ENCODE measurements at places on chromosomes 4 and X.

GRCh38 chr4:174631901-174632758, 109.8 kb upstream of the HPGD start:
- no peak for DNase-seq

- no peak for DNase-seq
These were observed 13.4 kb downstream of the STAP1 start for GRCh38 chr4:67571975-67572374.

- DNase-seq: no peak
These were observed 27.0 kb downstream of the METAP1 start for GRCh38 chr4:99022566-99022965.

DNA sequence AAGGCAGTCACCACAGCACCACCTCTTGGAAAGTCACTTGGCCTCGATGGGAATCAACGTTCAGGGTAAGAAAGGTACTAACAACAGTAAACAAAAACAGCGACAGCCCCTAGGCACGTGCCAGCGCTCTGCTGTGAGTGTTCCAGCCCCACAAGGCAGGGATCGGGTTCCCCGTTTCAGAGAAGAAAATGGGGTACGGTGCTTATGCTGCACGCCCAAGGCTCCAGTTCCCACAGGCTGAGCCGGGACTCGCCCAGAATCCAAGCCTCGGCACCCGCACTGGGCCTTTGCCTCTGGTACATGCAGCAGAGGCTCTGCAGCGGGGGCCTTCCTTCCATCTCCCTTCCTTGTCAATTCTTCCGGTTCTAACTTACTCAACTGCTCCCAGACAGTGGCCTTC, 37.3 kb downstream of the WDR1 start:
- DNase-seq: no peak

DNA sequence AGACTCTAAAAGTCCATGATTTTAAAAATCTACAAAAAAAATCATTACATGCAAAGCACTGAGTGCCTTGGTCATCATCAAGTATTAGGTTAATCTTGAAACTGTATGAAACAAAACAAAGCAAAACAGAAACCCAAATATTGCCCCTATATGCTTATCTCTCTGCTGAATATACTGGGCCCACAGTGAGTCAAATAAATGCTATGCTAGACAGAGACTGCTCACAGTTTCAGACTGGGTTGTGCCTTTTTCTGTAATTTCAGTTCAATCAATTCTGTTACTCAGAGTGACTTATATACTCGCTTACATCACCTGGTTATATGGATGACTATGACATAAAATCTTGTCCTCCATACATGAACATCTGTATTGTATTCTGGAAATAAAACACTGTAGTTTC, 257.1 kb upstream of the ACTRT1 start:
- no peak for DNase-seq

DNA sequence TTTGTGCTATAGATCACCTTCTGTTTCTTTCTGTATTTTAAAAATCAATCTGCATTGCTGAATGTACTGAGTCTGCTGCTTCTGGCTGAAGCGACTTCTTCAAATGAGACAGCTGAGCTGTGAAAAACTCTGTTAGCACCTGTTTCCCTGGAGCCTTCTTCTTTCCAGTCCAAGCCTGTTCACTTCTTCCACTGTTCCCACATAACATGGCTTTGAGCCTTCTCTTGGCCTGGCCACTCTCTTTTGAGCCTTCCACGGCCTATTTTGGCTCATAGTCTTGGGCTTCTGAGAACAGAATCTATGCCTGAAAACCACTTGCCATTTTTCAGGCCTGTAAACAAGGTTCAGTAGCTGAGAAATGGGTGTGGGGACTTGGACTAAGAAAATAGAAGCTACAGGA, 132.9 kb upstream of the IGFBP7 start:
- no peak for DNase-seq

DNA sequence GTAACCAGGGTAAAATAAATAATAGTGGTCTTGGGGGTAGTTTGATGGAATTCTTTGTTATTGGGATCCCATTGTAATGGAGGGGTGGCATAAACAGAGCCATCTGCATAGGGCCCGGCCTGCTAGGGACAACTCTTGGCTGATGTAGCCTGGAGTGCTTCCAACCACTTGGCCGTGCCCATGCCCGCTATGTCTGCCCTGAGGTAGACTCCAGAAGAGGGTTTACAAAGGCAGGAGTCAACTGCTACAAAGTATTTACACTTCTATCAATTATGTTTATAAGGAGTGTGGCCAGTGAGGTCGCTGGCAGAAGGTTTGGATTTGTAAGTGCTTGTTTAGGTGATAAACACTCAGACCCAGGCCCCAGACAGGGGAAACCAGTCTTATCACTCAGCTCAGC, 8.1 kb downstream of the RASL11B start:
- DNase-seq: no peak

DNA sequence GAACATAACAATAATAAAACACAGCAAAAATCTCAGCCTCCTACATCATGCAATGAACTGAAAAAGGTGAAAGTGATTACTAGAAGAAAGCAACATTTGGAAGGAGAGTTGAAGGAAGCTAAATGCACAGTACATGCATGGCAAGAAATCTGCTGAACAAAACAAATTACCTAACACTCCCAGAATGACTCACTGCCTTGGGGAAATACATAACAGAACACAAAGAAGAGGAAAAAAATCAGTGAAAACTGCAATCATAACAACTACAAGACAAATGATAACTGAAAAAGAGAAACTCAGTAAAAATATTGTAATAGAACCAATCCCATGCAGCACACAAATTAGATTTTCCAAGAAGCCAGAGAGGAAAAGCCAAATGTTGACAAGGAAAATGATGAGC, 1513.2 kb downstream of the ARAP2 start:
- DNase-seq: no peak

DNA sequence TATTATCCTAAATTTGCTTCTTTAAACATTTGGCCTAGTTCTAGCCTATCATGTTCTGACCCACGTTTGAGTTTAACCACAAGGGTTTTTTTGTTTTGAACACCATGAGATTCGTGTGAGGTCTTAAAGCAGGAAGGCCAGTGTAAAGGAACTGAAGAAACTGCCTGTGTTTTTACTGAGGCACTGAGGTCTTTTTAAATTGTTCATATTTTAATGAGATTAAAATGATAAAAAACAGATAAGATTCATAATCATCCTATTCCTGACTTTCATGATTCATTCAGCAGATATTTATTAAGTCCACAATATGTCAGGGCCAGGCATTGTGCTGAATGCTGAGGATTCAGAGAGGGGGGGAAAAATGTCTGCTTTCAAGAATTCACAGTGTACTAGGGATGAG, 3.2 kb downstream of the RPS6KA3 start:
- no peak for DNase-seq

DNA sequence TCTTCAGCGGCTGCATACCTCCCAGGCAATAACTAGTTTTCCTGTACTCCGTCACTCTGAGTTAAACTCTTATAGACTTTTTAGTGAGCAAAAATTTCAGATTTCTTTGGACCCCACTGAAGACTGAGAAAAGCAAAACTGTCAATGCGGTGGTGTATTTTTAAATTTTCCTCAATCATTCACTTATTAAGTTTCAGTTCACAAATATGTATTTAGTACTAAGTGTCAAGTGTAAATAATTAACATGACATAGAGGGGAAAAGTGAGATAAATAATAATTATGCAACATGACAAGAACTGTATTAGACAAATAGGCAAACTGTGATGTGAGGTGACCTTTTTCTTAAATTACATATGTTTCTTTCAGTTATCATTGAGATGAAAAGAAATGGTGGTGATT, 124.4 kb downstream of the NAF1 start:
- no peak for DNase-seq

GRCh38 chr4:52883183-52883621, 21.1 kb downstream of the RASL11B start:
- no peak for DNase-seq

GRCh38 chrX:110218591-110218990, 99.3 kb downstream of the AMMECR1 start:
- DNase-seq: no peak

DNA sequence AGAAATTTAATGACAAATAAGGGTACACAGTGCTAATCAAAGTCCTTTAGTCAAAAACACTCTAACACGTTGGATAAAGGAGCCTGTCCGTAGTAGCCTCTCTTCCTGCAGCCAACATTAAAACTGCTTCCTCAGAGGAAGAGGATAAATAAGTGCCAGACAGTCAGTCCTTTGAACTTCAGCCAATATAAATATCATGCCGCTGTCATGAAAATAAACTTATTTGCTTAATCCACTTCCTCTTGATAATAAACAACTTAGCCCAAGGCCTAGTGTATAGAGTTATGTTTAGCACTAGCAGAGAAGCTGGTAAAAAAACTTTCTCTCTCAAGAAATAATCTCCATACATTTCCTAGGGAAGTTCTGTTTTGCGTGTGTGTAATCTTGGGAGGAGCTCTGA, 196.7 kb downstream of the HS3ST1 start:
- no peak for DNase-seq

- no peak for DNase-seq
These were observed 388.6 kb upstream of the MAGEB2 start for GRCh38 chrX:29826742-29827141.

- no peak for DNase-seq
These were observed 198.8 kb upstream of the FAT4 start for GRCh38 chr4:125115941-125116340.
